Activated CD4-positive, alpha-beta T cell treated with anti-CD3 and anti-CD28 coated beads, Interleukin-2, amount 10 ng/mL, durations not matched to agents 24 days and 14 days (primary cell): ENCODE measurements at places on chromosomes 4 and X. TPM values are rescaled to one million over a fixed set of nuclear protein-coding genes. Genes with fewer than 3 reads are reported as not detected.
A peak's percentile ranks its signal among the peaks of the same experiment; 100 is the strongest.

Gene ODAPH
- 0.43 and 0.47 TPM in 2 replicates for total RNA-seq

Gene STARD8
- 2.5 and 3.3 TPM in 2 replicates for total RNA-seq

Gene MCF2
- total RNA-seq = 0.40 and 0.43 TPM in 2 replicates

Gene NXF2
- total RNA-seq = not detected in 2 replicates

Gene DGKK
- total RNA-seq = not detected in 2 replicates

- H3K27me3 ChIP-seq = no peaks in the 10 kb centered on the region
- no peaks in the 10 kb centered on the region for H3K4me1 ChIP-seq
- no peak overlapping the region for H3K4me3 ChIP-seq
- H3K27ac ChIP-seq = no peak overlapping the region
These were observed 115.0 kb upstream of the TLL1 start for GRCh38 chr4:165758086-165758485.

DNA sequence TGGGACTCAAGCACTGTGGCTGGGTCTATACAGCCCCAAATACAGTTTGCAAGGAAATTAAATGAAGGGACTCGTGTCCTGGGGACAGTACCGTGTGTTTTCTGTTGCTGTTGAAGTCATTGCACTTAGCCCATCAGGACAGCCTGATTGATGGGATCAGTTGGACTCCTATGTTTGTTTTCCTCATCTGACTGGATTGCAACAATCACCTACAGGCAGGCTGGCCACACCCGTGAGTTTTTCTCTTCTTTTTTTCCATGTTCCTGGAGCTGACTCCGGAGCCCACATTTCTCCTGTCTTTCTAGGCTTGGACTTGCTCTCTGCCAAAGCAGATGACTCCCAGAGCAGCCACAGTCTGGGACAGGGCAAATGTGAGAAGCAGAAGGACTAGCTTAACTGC is 38.1 kb downstream of the RTL9 start:
- no peaks in the 10 kb centered on the region for H3K36me3 ChIP-seq
- no peak overlapping the region for H3K27ac ChIP-seq
- no peak for DNase-seq
- no peak overlapping the region for H3K4me3 ChIP-seq
- no peaks in the 10 kb centered on the region for H3K4me1 ChIP-seq

DNA sequence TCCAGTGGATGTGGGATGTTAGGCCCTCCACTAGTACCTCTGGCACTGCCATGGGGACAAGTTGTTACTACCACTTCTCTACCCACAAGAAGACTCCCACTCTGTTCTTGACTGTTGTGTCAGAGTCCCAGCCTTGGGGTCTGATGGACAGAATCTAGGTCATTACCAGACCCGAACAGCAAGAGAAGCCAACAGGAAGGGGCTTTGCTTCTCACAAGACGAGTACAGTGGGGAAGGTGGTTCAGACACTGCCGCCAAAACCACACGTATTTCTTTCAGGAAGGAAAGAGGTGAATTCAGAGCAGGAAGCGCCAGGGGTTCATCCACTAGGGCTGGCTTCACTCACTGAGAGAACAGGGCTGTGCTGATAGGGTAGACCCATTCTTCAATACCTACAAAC is 161.3 kb upstream of the KIT start:
- no peak for DNase-seq
- H3K4me3 ChIP-seq = no peak overlapping the region
- H3K27me3 ChIP-seq = no peaks in the 10 kb centered on the region
- H3K27ac ChIP-seq = no peak overlapping the region

GRCh38 chr4:106816496-106816895 is 219.6 kb downstream of the DKK2 start:
- no peak overlapping the region for H3K4me3 ChIP-seq
- H3K4me1 ChIP-seq = no peaks in the 10 kb centered on the region
- no peak overlapping the region for H3K27ac ChIP-seq
- no peaks in the 10 kb centered on the region for H3K36me3 ChIP-seq
- no peaks in the 10 kb centered on the region for H3K27me3 ChIP-seq

- H3K4me1 ChIP-seq = no peaks in the 10 kb centered on the region
- no peak overlapping the region for H3K27ac ChIP-seq
- no peaks in the 10 kb centered on the region for H3K36me3 ChIP-seq
- H3K4me3 ChIP-seq = no peak overlapping the region
These were observed 332.0 kb downstream of the PCDH18 start for GRCh38 chr4:137200322-137200721.

- H3K36me3 ChIP-seq = no peaks in the 10 kb centered on the region
- no peak overlapping the region for H3K4me3 ChIP-seq
- H3K27ac ChIP-seq = no peak overlapping the region
- peaks cover 20% of the 10 kb centered on the region for H3K4me1 ChIP-seq
These were observed 241.4 kb upstream of the ANXA3 start for GRCh38 chr4:78310007-78310739.

DNA sequence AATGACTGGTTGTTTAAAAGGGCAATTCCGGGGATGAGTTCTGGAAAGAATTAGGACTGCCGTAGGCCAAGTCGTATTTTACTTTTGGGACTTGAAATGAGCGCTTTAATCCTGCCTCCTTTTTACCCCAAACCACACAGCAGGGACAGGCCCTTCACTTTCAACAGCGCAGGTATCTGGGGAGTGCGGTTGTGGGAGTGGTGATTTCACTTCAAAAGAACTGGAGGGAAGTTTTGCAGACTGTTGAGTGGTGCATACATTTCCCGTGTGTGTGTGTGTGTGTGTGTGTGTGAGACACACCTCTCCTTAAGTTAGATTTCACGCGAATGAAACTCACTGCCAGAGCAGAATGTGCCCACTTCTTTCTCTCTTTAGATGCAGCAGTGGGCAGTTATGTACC is 2.8 kb downstream of the NHS start:
- no peaks in the 10 kb centered on the region for H3K36me3 ChIP-seq
- peak overlapping the region; percentile 41 for H3K4me3 ChIP-seq
- peak; percentile 53 for DNase-seq
- peaks cover 2% of the 10 kb centered on the region for H3K4me1 ChIP-seq

DNA sequence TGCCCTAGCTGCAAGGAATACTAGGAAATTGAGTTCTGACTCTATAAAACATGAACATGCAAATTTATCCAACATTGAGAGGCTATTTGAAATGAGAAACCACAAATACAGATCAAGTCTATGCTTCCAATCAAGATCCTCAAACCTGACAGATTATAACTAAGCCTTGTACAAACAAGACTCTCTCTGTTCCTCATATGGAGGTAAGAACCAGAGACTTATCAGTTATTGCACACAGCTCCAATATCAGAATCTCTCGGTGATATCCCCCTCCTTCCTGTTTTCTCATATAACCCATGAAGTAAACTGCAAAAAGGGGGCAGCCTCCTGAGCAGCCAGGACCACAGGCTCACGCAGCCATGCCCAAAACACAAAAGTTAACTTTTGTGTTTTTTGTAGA is 36.5 kb downstream of the FBXW7 start:
- no peak for DNase-seq
- no peaks in the 10 kb centered on the region for H3K27me3 ChIP-seq
- no peak overlapping the region for H3K27ac ChIP-seq
- peaks cover 32% of the 10 kb centered on the region for H3K4me1 ChIP-seq

GRCh38 chr4:168930413-168931196 is 79.5 kb downstream of the CBR4 start:
- peaks cover 14% of the 10 kb centered on the region for H3K36me3 ChIP-seq
- H3K4me1 ChIP-seq = no peaks in the 10 kb centered on the region
- no peaks in the 10 kb centered on the region for H3K27me3 ChIP-seq
- H3K4me3 ChIP-seq = no peak overlapping the region
- no peak overlapping the region for H3K27ac ChIP-seq
- DNase-seq = no peak

GRCh38 chrX:13647709-13648212 is 5.2 kb upstream of the TCEANC start:
- peak; percentile 69 for DNase-seq
- peak overlapping the region; percentile 88 for H3K27ac ChIP-seq
- peak overlapping the region; percentile 26 for H3K4me3 ChIP-seq
- no peaks in the 10 kb centered on the region for H3K27me3 ChIP-seq

DNA sequence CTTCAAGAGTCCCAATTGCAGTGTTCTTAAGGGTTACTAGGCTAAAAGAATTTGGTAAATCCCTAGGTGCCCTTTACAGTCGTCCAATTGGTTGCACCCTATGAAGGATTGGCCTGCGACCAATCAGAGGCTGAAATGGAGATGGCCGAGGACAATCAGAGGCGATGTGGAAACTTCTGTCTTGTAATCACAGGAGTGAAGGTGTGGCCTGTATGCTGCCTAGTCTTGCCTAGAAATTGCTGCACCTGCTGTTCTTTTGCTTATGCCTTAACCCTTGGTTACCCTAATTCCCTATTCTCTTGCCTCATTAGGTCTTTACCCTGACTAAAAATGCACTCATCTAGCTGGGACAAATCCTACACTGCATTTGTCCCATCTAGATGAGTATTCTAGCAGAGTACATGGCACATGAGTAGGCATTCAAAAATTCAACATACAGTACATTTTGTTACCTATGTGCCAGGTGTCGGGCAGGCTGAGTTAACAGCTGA is 1.0 kb upstream of the DCK start:
- H3K4me1 ChIP-seq = peaks cover 41% of the 10 kb centered on the region
- peak; percentile 58 for DNase-seq
- peak overlapping the region; percentile 94 for H3K27ac ChIP-seq
- H3K36me3 ChIP-seq = peaks cover 10% of the 10 kb centered on the region
- H3K27me3 ChIP-seq = no peaks in the 10 kb centered on the region

DNA sequence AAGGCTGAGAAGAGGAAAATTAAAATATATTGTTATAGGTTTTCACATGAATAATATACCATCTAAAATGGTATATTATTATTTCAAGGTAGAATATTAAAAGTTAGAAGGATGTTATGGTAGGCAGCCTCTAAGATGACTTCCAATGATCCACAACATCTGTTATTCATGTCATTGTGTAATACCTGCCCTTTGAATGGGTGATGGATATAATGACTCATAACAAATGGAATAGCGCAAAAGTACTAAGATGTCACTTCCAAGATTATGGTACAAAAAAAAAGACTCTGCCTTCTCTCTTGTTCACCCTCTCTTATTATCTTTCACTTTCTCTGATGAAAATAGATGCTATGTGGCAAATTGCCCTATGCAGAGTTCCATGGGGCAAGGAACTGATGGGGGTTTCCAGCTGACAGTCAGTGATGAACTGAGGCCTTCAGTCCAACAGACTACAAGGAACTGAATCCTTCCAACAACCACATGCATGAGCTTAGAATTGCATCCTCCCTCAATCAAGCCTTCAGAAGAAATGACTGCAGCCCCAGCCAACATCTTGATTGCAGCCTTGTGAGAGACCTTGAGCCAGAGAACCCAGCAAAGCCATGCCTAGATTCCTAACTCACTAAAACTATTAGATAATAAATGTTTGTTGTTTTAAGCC is 57.7 kb downstream of the HS6ST2 start:
- H3K27me3 ChIP-seq = no peaks in the 10 kb centered on the region
- H3K36me3 ChIP-seq = no peaks in the 10 kb centered on the region
- no peak for DNase-seq
- no peak overlapping the region for H3K4me3 ChIP-seq
- H3K4me1 ChIP-seq = no peaks in the 10 kb centered on the region

DNA sequence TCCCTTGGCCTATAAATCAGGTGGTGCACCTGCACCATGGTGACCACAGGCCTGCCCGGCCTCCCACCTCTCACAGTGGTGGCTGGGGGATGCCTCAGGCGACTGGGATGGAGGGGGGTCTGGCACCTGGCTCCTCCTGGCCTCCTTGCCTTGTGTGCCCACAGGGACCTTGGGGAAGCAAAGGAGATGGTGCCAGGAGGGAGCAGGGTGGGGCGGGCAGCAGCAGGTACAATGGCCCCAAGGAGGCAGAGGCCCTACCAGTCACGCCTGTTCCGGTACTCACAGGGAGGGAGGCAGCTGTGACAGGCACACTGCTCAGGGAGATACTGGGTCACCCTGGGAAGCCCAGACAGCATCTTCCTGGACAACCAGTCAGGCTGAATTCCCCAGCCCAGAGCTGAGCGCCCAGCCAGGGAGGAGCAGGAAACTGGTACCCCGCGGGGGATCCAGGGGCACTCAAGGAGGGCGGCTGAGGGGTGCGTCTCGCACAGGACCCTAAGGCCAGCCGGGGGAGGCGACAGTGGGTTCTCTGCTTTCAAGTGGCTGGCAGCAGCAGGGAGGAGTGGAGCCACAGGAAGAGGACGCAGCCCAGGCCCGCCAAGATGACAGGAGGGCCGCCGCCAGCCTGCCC is 1.2 kb upstream of the TREX2 start:
- no peak overlapping the region for H3K27ac ChIP-seq
- no peaks in the 10 kb centered on the region for H3K4me1 ChIP-seq
- DNase-seq = no peak
- H3K36me3 ChIP-seq = peaks cover 3% of the 10 kb centered on the region

DNA sequence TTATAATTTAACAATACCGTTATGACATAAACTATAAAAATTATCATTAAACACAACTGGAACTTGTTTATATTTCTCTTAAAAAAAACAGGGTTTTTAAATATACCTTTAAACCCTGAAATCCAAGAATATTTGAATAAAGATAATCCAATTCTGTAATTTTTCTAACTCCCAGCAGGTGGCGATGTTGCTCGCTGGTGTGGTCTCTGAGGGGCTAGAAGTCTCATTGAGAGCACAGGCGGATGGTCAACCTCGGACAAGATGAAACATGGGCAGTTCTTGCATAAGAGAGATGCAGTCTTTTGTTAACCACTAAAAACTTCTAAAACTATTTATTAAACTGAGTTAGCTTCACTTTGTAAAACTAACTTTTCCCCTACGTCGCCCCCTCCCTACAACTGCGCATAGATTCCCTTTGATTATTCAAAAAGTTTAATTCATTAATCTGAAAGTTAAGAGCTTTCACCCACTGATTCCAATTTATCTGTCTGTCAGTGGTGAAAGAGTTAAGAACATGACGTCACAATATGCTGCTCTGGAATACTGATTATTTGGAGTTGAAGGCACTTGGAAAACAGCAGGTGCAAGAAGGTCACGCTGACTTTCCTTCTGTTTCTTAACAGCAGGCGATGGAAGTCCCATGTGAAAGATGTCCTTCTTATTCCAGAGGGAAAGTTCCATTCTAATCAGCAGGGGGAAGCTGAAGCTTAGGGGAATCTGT is 29.5 kb downstream of the DMP1 start:
- no peaks in the 10 kb centered on the region for H3K36me3 ChIP-seq
- no peak overlapping the region for H3K27ac ChIP-seq
- H3K4me1 ChIP-seq = no peaks in the 10 kb centered on the region
- H3K27me3 ChIP-seq = no peaks in the 10 kb centered on the region

GRCh38 chr4:182289809-182290208 is 46.6 kb downstream of the TENM3 start:
- H3K4me3 ChIP-seq = no peak overlapping the region
- H3K4me1 ChIP-seq = no peaks in the 10 kb centered on the region
- no peak for DNase-seq
- no peaks in the 10 kb centered on the region for H3K36me3 ChIP-seq
- H3K27ac ChIP-seq = no peak overlapping the region
- no peaks in the 10 kb centered on the region for H3K27me3 ChIP-seq

- no peak overlapping the region for H3K4me3 ChIP-seq
- DNase-seq = no peak
- no peaks in the 10 kb centered on the region for H3K36me3 ChIP-seq
These were observed 124.4 kb upstream of the PUDP start for GRCh38 chrX:7272346-7272745.

DNA sequence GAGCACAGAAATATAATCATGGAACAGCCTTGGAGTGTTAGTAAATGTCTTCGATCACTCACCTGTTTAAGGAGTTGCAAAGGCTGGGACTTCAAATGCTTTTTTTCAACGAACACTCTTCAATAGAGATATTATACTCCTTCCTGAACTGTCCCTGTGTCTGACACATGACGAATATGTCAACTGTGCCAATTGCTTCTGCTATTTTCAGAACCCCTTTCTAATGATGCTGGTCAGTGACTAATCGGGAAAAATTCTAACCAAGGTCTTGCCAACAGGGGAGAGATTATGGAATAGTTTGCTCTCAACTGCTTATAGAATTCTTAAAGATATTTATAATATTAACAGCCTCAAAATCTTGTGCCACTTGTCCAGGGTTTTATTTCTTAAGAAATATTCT is 8.5 kb upstream of the KLHL34 start:
- DNase-seq = no peak
- no peak overlapping the region for H3K4me3 ChIP-seq
- no peaks in the 10 kb centered on the region for H3K36me3 ChIP-seq
- H3K27me3 ChIP-seq = no peaks in the 10 kb centered on the region
- peaks cover 2% of the 10 kb centered on the region for H3K4me1 ChIP-seq
- H3K27ac ChIP-seq = no peak overlapping the region
